CD4-positive, alpha-beta T cell treated with Interleukin-15 for 1 hour (primary cell): ENCODE measurements at places on chromosomes 6 and 20.

DNA sequence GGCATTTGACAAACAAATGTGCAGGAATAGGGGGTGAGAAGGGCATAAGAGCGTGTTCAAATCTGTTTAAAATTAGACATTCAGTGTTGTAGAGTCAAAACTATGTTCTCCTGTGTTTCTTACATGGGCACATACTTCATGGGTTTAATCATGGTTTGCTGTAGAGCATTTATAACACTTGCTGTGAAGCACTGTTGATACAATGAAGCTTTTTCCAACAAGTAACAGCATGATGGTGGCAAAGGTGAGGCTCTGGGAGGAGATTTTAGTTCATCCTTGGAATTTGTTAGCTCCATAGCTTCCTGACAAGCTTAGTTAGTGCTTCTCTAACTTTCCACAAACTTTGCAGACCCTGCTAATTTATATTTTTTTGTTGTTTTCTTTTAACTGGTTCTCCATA, 900.7 kb downstream of the TFAP2A start:
- DNase-seq: no peak

GRCh38 chr6:46652603-46653438, at the start of the genes CYP39A1 and SLC25A27:
TSS of gene CYP39A1 (minus strand) at chr6:46652818. CDS start at chr6:46652582, 236 bp downstream.
TSS of gene SLC25A27 (plus strand) at chr6:46652975. CDS start at chr6:46653193, 218 bp downstream.
- DNase-seq: peak; percentile 79

- peak; percentile 64 for DNase-seq
Observed at GRCh38 chr6:137870744-137871247, 3.7 kb downstream of the TNFAIP3 start.

DNA sequence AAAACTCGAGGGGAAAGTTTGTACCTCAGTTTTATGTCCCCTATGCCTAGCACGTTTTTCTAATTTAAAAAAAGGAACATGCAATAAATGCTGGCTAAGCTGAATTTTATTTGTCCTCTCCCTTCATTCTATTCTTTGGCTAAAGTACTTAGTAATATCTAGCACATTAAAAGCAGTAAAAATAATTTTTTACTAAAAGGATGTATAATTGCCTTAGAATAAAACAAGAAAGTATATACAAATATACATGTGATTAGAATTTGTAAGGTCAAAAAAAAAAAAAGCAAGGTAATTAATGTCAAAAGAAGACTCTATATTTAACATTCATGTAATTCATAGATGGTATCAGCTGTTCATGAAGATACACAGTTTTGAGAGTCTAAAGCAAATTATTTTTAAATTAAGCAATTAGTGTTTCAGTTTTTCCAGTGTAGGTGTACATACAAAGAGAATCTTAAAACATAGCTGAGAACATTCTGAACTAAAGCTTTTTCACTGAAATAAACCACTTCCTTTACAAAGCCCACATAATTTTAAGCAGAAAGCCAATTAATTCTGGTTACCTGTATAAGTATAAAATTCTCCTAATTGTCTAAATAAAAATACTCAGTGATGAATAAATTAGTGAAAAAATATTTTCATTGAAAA, 32.4 kb downstream of the HBS1L start:
- no peak for DNase-seq

- DNase-seq: no peak
Observed at GRCh38 chr6:39330476-39330875, 8.0 kb upstream of the KCNK16 start.

DNA sequence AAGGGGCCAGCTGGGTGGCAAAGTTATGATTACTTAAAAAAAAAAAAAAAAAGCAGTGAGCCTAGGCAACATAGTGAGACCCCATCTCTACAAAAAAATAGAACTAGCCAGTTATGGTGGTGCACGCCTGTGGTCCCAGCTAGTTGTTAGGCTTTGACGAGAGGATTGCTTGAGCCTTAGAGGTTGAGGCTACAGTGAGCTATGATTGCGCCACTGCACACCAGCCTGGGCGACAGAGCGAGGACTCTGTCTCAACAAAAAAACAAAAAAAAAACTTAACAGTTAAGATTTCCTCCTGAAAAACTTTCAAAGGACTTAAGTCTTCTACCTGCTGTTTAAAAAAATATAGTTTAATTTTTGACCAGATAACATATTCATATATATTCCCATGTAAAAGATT, 2.4 kb downstream of the GTSF1L start:
- DNase-seq: no peak

GRCh38 chr20:33299111-33299603, 16.1 kb downstream of the BPIFB1 start:
- DNase-seq: peak; percentile 54

GRCh38 chr20:10508468-10509251, 73.6 kb downstream of the SLX4IP start:
- no peak for DNase-seq

DNA sequence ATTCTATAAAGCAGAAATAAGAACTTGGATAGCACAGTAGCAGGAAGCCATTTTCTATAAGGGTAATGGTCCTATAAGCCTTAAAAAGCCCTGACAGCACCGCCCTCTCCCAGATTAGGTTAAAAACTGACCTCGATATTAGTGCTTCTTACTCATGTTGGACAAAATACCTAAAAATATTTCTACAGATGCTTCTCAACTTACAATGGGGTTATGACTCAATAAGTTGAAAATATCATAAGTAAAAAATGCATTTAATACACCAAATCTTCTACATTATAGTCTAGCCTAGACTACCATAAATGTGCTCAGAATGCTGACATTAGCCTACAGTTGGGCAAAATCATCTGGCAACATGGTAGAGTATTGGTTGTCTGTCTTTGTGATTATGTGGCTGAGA, 70.3 kb downstream of the SESN1 start:
- no peak for DNase-seq

GRCh38 chr6:70684794-70685493, 17.3 kb downstream of the SMAP1 start:
- DNase-seq: no peak

GRCh38 chr6:41824571-41825569, 37.4 kb downstream of the TOMM6 start:
- no peak for DNase-seq

GRCh38 chr6:69305456-69305855, 491.4 kb downstream of the LMBRD1 start:
- no peak for DNase-seq

DNA sequence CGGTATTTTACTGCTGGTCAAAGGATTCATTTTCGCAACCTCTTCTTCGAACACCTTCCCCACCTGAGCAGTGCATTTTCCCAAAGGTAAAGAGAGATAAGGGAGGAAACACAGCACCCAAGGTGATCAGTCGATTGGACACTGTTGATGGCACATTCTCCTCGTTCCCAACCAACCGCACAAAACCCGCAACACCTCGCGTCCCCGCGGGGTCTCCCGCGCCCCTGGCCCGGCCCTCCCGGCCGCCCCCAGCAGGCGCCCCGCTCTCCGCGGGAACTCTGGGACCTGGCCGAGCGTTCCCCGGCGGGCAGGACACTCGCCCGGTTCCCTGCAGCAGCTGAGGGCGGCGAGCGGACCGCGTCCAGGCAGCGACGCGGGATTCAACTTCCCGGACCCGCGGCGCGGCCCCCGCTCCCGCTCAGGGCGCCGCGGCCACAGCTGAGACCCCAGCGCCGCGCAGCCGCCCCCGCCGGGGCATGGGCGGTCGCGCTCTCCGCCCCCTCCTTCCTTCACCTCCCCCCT, 506 bp downstream of the RGS17 start:
- DNase-seq: no peak

GRCh38 chr20:49729780-49730179, 16.1 kb upstream of the B4GALT5 start:
- no peak for DNase-seq

- DNase-seq: no peak
Observed at GRCh38 chr6:20790032-20790791, 256.0 kb downstream of the CDKAL1 start.

DNA sequence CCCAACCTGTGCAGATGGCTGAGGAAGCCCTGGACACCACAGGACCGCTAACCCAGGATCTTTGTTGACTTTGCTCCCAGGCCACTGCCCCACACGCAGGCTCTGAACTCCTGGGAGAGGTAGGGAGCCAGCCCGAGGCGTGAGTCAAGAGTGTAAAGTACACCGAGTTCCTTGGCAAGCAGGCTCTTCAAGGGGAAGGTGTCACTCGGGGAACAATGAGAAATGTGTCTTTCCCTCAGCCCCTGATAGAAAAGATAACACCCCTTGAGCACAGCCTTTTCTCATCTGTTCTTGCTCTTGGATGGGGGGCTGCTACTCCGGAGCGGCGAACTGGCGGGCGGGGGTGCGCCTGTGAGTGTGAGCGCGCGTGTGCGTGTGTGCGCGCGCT, 472 bp upstream of the EDN3 start:
- DNase-seq: no peak

DNA sequence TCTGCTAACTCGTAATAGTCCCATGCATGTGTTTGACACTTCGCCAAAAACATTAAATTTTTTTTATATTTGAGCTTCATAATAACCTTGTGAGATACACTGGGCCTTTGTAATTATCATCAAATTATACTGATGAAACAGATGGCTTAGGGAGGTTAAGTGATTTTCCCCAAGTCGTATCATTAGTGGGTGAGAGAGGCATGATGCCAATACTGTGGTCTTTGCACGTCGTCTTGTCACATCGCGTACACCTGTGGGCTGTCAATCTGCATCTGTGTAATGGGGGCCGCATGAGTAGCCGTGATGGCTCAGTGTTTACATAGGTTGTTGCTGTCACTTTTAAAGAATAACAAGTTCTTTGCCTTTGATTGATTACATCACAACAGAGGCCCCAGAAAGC, 1.7 kb downstream of the PRL start:
- no peak for DNase-seq

DNA sequence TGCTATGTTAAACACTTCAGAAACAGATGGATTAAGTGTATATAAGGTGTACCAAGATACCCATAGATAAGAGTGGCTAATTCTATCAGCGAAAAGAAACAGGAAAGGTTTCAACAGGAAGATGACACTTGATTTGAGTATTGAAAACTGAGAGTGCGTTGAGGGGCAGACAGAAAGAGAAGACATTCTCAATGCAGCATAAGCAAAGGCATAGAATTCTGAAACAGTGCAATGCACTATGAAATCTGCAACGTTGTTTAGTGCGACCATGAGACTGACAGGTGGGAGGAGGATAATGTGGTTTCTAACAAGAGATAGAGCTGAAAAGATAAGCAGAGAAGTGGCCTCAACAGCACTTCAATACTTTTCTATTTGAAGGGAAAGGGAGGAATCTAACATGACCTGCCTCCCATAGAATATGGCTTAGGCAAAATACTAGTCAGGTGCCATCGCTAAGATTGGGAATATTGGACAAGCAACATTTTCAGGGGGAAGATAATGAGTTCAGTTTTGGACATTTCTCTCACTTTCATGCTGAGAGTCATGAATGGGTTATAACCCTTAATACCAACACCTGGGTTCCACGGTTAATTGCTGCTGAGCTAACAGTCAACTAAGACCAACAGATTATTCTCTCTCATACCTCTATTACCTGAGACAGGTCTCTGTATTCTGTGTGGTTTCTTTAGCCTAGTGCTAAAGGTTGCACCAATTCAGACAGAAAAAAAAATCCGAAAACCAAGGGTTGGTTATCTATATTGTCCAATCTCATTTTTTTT, 312.9 kb upstream of the ARID1B start:
- no peak for DNase-seq

DNA sequence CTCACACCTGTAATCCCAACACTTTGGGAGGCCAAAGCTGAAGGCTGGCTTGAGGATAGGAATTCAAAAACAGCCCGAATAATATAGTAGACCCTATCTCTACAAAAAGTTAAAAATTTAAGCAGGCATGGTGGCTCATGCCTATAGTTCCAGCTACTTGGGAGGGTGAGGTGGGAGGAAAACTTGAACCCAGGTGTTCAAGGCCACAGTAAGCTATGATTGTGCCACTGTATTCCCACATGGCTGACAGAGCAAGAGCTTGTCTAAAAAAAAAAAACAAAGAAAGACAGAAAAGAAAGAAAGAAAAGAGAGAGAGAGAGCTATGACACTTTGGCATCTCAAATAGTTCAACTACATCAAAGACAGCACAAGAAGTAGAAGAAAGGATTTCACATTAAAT, 33.2 kb downstream of the DCDC2 start:
- DNase-seq: no peak

- DNase-seq: no peak
Observed at GRCh38 chr6:139764498-139764986, 390.1 kb upstream of the CITED2 start.

- no peak for DNase-seq
Observed at GRCh38 chr20:40508821-40509220, 180.2 kb downstream of the MAFB start.

GRCh38 chr6:35214869-35215664, 1.3 kb downstream of the SCUBE3 start:
- no peak for DNase-seq

- DNase-seq: no peak
Observed at GRCh38 chr6:25981568-25982263, 19.1 kb downstream of the TRIM38 start.

GRCh38 chr6:155400654-155400965, 55.0 kb downstream of the NOX3 start:
- DNase-seq: no peak

GRCh38 chr20:54212871-54213270, 5.0 kb downstream of the PFDN4 start:
- no peak for DNase-seq

DNA sequence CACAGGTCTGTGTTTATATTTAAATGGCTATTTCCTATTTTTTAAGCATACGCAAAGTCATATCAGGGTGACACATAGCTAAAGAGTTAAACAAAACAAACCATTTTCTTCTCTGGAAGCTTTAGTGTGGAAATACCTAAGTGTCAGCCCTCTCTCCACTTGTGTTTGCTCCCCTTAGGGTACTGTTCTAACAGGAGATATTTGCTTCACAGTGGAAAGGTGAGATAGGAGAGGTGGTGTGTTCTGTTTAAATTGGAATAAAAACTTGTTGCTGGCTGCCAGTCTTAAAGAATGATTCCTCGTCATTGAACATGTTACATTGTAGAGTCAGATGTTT, 18.9 kb downstream of the PHACTR2 start:
- DNase-seq: no peak

DNA sequence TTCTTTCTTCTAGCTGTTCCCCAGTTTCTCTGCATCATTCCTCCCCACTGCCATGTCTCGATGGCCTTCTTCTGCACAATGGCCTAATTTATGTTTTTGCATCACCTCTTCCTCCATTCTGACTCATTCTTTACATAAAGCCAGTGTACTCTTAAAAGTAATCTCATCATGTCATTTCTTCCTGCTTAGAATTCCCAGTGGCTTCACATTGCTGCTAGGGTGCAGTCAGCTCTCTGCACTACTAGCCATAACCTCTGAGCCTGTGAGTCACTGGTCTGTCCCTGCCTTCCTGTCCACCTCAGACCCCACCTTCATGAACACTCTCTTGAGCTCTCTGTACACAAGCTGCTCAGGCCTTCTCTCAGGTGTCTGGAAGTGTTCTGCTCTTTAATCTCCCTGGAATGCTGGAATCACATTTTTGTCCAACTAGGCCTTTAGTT, 24.1 kb upstream of the TRIM27 start:
- no peak for DNase-seq

- DNase-seq: peak; percentile 74
Observed at GRCh38 chr20:62616728-62617621, 25.3 kb upstream of the SLCO4A1 start.
